ENCODE measurements at places on chromosomes 7 and 10.

DNA sequence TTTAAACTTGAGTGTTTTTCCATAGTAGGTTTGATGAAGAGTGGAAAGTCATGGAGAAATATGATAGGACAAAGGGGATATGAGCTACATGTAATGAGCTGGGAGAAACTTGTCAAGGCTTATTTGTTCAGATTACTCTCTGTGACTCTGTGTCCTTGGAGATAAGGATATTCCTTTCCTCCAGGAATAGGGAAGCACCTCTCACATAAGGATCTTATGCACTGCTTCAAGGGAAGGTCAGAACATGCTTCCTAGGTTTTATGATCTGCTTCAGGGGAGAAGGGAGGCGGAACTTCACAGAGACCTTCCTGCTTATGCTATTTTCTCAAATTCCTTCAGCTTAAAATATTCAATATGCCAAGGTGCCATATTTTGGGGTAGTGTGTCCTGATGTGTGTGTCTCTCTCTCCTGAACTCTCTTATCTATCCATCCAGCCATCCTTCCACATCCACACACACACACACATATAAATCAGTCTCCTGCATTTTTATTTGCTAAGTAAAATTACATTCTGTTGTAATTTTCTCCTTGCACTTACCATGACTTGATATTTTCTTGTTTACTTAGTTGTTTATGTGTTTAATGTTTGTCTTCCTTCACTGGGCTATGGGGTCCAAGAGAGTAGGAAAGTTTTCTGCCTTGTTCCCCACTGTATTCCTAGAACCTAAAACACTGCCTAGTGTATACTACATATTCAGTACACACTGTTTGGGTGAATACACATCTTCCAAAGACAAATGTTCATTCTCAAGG, 26.4 kb downstream of the ARL4A start:
- ATAC-seq: no peak

GRCh38 chr10:70682920-70683600, 10.8 kb downstream of the ADAMTS14 start:
- no peak for ATAC-seq

DNA sequence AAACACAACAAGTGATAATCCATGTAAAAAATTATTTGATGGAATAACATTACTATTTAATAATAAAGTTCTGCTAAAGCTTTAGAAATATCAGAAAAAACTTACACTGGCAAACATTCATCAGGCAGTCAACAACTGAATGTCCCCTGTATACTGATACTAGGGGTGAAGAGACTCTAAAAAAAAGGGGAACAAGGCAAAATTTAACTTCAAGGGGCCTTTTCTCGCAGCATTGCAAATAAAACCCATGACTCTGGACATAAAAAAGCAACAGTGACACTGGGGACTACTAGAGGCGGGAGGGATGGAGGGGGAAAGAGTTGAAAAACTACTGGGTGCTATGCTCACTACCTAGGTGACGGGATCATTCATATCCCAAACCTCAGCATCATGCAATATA, 5.8 kb upstream of the IFRD1 start:
- no peak for ATAC-seq

GRCh38 chr7:22675917-22676343, 51.1 kb upstream of the IL6 start:
- ATAC-seq: no peak

DNA sequence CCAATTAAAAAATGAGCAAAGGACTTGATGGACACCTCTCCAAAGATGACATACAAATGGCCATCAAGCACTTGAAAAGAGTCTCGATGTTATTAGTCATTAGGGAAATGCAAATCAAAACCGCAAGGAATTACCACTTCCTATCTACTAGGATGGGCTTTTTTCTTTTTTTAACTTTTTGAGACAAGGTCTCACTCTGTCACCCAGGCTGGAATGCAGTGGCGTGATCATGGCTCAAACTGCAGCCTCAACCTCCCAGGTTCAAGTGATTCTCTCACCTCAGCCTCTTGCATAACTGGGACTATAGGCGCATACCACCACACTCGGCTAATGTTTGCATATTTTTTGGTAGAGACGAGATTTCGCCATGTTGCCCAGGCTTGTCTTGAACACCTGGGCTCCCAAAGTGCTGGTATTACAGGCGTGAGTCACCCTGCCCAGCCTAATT, 13.6 kb downstream of the NKX1-2 start:
- ATAC-seq: no peak

GRCh38 chr10:59227136-59227673, 50.8 kb downstream of the PHYHIPL start:
- no peak for ATAC-seq

DNA sequence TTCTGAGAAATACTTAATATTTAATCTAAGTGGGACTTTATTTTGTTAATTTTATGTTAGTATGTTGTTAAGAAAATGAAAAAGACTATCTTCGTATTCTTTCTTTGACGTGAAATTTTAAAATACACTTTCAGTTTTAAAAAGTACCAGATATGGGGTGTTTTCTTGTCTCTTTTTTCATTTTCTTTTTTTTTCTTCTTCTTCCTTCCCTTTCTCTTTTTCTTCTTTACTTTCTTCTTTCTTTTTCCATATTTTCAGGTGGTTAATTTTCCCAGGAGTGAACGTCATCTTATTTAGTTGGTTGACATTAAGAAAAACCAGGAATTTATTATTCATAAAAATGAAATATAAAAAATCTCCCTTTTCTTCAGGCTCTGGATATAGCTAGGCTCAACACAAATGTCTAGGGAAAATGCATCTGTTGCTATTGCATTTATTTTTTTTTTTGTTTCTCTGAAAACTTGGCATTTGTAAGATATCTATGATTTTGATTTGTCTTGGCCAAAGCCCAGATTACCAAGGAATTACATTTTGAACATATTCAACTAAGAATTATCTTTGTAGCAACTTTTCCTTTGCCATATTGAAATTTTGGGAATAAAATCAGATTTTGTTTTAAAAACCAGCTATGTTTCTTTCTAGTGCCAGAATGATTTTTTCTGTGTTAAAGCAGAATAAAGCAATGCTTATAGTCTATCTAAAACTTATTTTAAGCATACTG, 241.3 kb upstream of the FOXP2 start:
- ATAC-seq: no peak

- ATAC-seq: no peak
These were observed 320.0 kb downstream of the RPS24 start for GRCh38 chr10:78353636-78354035.

DNA sequence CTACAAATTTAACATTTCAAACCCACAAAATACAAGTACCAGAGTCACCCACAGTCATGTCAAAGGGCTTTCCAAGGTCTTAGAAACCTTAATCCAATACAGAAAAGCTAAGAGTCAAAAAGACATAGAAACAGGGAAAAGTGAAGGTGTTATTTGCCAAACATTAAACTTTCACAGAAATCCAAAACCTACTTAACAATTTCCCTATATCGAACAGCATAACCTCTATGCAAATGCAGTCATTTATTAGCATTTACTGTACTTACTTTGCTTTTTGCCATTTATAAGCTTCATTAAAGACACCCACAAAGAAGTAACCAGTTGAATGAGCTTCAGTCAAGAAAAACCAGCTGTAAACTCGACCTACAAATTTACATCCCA, 1.6 kb downstream of the PANK1 start:
- ATAC-seq: no peak

DNA sequence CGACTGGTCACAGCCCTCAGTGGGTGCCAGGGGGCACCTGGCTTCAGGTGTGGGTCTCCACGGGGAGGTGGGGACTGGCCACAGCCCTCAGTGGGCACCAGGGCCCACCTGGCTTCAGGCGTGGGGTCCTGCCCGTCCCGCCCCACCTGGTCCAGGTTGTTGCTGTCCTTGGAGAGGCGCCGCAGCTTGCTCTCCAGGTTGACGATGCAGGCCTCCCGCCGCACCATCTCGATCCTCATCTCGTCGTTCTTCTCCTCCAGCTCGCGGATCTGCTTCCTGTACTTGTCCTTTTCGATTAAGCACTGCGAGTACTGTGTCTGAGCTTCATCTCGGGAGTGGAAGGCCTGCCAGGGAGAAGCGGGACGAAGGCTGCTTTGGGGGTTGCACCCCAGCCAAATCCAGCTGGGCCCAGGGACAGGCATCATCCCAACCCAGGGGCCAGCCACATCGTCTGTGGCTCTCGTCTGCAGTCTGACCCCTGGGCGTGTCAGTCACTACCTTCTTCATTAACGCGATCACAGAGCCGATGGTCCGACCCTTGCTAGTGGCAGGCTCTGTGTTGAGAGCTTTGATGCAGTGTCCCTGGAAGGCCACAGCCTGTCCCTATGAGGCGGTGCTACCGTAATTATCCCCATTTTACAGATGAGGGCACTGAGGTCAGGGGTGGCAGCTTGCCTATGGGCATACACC, 92.9 kb upstream of the GNA12 start:
- ATAC-seq: no peak

DNA sequence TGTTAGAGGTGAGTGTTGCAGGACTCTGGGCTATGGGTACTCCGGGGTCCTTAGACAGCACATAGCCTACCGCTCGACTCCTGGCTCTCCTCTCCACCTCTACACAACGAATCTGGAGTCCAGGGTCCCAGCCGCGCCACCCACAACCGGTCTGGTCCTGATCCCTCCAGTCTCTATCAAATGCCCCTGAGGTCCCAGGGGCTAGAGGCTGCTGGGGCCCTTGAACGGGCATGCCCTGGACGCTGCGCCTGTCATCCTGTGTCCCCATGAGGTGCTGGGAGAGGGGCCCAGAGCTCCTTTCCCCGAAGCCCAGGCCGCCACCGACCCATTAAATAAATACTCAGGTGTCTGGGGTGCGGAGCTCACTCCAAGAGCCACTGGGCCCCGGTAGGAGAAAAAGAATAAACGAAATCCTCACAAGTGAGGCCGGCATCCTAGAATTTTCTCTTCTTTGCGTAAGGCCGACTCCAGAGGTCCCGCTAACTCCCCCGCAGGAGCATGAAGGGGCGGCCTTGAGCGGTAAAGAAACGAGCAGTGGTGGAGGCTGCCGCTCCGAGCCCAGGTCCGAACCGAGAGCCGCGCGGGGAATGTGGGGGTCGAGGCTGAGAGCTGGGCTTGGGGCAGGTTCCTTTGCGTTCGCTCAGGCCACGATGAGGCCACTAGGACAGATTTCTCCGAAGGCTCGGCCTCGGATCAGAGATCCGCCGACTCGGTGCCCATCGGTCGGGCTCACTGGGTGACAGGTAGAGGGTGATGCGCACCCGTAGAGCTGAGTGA, 166.7 kb downstream of the NRF1 start:
- no peak for ATAC-seq

- no peak for ATAC-seq
These were observed 66.7 kb downstream of the PTEN start for GRCh38 chr10:87930141-87930540.

- peak; percentile 80 for ATAC-seq
These were observed 17.3 kb downstream of the DAGLB start for GRCh38 chr7:6430271-6430940.

DNA sequence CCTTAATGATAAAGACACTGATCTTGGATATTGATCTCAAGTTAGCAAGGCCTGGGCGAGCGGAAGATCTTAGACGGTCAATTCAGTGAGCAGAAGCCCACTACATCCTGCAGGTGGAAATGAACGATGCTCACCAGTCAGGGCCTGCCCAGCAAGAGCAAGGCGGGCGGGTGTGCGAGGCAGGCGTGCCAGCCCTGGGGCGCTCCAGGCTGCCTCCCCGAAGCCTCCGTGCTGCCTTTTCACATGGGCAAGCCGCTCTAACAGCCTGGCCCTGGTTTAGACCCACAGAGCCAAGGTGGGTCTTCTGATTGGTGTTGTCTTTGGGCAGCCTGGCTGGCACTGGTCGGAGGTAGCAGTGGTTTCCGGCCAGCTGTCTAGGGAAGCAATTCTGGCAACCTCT, 475.1 kb upstream of the FOXK1 start:
- no peak for ATAC-seq

- no peak for ATAC-seq
These were observed 45.9 kb upstream of the OIT3 start for GRCh38 chr10:72847681-72848080.

Measured in motor neuron (in vitro differentiated cells).